NCI-H524 (cell line): ENCODE measurements at places on chromosomes 11 and 22.

DNA sequence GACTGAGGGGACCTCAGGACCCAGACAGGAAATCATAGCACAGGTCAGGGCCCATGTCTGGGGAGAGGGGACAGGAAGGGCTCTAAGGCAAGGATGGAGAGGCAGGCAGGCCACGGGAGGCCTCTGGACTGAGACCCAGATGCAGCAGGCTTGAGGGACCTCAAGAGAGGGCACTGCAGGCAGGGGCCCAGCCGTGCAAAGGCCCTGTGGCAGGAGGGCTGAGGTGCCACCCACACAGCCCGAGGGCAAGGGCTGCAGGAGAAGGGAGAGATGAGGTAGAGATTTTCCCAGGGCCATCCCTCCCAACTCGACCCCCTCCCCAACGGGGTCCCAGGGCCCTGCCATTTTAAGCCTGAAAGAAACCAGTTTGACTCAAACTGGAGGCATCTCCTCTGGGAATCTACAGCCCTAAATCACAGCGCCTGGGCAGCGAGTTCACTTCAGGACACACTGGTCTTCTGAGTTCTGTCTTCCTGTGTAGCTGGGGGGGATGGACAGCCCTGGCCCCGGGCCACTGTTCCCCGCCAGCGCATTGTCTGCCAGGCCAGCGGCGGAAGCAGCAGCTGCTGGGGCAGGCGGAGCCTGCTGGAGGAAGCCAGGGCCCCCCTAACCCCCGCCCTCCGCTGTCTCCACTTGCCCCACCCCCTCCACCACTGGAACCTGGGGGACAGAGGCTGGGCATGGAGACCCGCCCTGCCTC lies 20.3 kb upstream of the WNT7B start:
- peak; percentile 34 for DNase-seq

DNA sequence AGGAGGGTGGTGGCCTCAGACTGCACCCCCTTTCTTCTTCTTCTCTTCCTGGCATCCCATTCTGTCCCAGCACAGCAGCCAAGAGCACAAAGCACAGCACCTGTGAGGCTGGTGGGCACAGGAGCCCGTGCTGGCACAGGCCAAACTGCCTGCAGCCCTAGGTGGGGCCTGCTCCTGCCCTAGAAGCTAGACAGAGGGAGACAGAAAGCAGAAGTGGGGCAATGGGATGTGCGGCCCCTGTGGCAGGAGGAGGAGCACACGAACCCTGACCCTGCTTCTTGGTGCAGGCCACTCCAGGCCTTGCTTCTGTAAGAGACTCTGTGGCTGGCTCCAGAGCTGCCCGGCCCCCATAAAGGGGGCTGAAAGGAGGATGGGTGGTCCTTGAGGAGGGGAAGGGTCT lies 3.9 kb upstream of the PTS start:
- DNase-seq, result no peak

DNA sequence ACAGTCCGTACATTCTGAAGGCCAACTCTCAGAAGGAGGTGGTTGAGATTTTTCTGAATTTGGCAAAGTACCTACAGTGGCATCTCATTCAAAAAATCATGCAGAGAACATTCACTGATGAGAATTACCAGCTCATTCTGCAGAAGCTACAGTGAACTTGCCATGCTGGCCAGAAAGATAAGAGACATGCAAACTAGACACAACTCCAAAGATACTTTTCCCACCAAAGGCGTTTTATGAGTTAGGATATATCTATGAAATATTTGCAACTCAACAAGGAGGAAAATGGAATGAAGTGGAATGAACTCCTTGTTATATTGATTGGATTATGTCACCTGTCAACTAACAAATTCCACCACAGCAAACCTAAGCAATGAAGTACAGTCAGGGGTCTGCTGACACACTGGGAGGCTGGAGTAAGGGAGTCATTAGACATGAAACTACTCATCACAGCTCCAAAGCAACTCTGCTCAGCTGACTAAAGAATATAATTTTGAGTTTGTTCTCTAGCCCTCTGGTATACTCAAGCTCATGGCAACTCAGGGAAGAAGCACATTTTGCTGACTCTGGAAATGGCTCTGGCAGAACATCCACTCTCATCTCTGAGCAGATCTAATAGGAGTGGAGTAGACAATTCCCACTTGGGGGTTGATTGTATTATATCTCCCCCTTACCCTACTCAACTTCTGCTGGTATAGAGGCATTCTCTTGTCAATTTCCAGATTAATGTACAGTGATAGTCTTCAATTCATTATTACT lies 22.9 kb downstream of the MAML2 start:
- no peak for DNase-seq

DNA sequence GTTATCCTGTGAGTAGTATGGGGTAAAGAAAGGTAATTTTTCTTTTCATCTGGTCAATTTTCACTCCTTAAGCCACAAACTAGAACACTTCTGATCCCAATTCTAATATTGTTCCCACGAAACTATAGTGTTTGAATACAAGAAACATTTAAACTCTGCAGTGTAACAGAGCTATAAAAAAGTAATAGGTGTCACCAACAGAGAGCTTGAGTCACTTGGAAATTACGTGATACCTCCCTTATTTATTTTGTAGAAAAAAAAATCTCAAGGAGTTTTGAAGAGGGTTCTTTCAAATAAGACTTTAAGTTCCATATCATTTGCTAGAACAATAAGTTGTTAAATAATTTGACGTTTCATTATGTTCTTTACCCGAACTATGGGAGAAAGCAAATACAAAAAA lies 959.4 kb downstream of the JRKL start:
- no peak for DNase-seq

DNA sequence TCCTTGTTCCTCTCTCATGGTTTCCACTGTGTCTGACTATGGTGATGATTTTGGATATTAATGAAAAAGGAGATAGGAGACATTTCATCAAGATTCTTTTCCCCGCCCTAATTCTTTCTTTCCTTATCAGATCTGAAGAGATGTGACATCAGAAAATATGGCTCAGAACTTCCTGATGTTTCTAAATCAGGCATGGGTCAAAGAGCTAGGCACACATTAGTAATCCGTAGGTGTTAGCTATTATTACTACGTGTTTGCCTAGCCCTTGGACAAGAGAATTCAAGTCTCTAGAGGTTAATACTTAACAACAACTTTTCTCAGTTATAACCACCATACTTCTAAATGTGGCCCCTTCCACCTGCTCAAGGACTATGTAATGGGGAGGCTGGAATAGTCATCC lies 5.8 kb downstream of the JOSD1 start:
- no peak for DNase-seq

- DNase-seq, result no peak
Observed at GRCh38 chr11:86442420-86442819, 67.7 kb downstream of the CCDC81 start.

- DNase-seq, result no peak
Observed at GRCh38 chr11:70747921-70748320, 349.6 kb downstream of the CTTN start.

DNA sequence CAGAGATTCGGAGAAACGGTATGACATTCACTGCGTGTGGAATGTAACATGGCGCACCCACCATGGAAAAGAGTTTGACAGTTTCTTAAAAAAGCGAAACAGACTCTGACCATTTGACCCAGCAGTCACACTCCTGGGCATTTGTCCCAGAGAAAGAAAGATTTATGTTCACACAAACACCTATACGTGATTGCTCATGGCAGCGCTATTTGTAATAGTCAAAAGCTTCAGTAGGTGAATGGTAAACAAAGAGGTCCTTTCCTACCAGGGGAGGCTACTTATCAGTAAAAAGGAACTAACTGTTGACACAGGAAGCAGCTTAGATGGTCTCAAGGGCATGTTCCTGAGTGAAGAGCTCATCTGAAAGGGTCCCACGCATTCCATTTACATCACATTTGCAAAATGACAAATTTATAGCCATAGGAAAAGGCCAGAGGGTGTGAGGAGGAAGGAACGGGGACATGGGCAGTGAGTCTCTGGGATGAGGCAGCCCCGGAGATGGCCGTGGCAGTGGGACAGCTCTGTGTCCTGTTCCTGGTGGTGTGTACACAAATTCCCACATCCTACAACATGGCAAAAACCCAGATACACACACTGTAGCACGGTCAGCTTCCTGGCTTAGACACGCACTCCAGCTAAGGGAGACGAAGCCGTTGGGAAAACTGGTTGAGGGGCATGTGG lies 14.6 kb upstream of the KRTAP5-6 start:
- DNase-seq, result no peak

DNA sequence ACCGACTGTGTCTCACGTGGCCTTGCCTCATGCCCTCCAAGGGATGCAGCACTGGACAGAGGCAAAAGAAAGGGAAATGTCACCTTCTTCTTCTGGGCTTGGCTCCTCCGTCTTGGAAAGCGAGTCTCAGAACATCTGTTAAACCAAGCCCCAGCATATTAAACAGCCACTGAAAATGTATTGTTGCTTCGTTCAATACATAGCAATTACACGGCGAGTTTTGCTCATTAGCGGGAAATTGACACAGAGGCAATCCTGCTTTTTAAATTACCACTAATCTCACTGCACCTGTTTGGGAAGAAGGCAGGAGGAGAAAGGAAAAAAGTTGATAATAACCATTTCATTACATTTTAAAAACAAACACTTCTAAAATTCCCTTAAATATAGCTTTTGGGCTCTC lies 72.1 kb downstream of the SEZ6L start:
- no peak for DNase-seq

DNA sequence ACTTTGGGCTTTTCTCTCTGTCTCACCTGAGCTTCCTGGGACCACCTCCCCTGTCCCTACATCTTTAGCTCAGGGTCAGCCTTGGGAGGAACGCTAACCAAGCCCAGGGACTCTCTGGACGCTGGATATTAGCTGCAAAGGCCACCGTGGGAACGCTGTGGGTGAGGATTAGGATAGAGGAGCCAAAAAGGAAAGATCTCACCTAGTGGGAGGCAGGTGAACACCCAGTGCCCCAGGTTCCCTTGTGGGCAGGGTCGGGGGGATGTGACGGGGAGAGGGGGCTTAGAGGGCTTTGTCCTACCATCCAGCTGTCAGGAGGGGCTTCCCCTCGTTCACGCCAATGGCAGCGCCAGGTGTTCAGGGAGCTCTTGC lies 50.2 kb downstream of the LINC01488 start:
- no peak for DNase-seq

- no peak for DNase-seq
Observed at GRCh38 chr22:29695129-29695926, 24.5 kb upstream of the CABP7 start.

DNA sequence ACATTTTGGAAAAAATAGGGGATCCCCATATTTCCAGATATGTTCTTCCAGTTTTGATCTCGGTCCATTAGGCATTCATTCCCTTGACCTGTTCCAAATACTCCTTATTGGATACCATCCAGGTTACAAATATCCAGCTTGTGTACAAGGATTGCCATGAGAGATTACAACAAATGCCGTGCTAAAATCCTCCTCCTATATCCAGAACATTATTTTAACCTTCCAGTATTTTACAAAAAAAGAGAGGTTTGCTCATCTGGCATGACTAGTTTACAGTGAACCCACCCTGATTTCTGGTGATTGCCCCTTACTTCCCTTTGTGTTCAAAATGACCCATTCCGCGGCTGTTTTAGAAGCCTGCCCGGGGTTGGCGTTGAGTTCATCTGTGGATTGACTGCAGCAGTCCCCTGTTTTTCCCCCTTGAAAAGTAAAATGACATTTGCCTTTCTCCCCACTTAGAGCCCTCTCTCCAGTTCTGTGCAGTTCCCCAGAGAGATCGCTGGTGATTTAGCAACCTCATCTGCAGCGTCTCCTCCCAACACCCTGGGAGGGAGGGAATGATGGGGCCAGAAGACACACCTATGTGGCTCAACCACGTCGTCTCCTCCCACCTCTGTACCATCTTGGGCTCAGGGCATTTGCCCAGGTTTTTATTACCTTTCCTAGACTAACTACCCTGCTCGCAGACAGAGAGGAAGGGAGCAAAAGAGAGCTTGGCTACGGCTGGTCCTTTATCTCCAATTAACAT lies 73.6 kb downstream of the DSCAML1 start:
- no peak for DNase-seq

DNA sequence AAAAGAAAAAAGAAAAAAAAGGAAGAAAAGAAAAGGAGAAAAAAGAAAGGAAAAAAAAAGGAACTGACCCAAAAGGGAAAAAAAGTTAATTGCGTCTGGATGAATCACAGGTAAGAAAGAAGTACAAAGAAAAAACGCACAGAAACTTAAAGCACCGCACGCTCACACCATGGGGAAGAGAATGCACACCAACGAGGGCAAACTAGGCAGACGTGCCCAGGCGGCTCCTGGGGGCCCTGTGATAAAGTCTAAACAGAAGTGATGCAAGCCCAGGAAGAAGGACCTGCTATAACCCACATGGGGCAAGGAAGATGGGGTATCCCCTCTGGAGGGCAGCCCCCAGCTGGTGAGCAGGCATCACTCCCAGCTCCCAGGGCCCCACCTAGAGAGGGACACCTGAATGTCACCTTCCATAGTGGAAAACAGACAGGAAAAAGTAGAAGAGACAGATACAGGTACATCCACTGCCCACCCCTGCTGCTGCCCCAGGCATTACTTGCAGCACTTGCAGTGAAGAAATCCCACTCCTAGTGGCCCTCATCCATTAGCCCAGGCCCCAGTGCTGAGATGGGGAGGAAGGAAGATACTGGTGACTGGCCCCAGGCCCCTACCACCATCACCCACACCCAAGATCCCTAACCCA lies 28.9 kb downstream of the NAP1L4 start:
- no peak for DNase-seq

DNA sequence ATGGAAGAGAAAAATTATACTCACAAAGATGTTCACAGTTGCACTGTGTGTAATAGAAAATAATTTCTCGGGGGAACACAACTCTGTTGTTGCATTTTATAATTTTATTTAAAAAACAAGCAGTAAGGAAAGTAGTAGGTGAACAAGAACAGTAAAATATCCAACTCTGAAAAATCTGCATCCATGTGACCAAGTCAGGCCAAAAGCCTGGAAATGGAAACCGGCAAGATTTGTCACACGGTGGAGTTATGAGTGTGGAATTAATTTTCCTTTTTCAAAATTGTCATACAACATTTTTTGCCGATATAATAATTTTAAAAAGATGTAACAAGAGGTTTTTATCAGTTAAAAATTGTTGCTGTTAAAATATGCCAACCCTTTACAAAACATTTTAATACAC lies 1421.5 kb downstream of the BRD1 start:
- DNase-seq, result no peak

DNA sequence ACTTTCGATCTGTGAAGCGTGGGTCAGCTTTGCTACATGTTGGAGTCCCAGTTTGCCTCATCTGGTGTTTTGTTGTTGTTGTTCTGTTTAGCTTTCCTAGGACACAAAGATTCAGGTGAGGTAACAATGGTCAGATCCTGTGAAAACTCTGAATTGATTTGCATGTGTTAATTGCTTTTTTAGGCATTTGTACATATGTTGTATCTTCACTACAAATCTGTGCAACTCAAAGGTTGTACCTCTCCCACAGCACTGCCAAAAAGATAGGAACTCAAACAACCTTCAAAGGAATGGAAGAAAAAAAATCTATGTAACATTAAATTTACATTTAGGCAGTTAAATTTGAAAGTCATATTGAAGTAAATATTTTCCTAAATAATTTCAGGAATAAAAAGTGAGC lies 518.5 kb upstream of the TENM4 start:
- no peak for DNase-seq

- DNase-seq, result no peak
Observed at GRCh38 chr11:78991681-78992080, 417.0 kb upstream of the NARS2 start.

GRCh38 chr11:60566776-60567175 lies 51.6 kb downstream of the MS4A13 start:
- DNase-seq, result no peak
